ENCODE measurements at places on chromosomes 11 and 22.

DNA sequence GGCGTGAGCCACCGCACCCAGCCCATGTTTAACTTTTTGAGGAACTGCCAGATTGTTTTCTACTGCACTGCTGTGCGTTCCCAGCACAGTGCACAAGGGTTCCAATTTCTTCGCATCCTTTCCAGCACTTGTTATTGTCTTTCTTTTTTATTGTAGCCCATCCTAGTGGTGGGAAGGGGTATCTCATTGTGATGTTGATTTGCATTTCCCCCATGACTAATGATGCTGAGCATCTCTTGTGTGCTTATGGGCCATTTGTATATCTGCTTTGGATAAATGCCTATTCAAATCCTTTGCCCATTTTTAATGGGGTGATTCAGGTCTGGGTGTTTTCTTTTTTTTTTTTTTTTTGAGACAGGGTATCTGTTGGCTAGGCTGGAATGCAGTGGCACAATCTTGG, 36.6 kb upstream of the SYT7 start:
- no peak for DNase-seq

DNA sequence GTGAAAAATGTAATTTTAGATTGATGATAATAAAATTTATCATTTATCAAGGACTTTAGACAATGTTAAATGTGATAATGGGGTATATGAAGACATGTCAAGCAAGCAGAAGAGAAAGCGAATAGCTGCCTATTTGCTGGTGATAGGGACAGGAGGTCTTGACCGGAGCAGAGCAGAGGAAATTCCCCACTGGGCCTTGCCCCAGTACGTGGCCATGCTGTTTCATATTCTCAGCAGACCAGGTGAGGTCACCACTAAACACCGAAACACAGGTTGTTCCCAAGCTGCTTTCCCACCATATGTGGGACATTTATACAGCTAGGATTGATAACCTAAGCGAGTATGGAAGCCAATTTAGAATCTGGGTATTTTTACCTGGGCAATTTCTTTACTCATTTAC, 1629.6 kb downstream of the FAM181B start:
- DNase-seq: no peak

GRCh38 chr11:64865286-64866172, 12.9 kb downstream of the EHD1 start:
- no peak for DNase-seq

- DNase-seq: no peak
Measured at GRCh38 chr11:55501014-55501413, 53.3 kb upstream of the OR4C15 start.

DNA sequence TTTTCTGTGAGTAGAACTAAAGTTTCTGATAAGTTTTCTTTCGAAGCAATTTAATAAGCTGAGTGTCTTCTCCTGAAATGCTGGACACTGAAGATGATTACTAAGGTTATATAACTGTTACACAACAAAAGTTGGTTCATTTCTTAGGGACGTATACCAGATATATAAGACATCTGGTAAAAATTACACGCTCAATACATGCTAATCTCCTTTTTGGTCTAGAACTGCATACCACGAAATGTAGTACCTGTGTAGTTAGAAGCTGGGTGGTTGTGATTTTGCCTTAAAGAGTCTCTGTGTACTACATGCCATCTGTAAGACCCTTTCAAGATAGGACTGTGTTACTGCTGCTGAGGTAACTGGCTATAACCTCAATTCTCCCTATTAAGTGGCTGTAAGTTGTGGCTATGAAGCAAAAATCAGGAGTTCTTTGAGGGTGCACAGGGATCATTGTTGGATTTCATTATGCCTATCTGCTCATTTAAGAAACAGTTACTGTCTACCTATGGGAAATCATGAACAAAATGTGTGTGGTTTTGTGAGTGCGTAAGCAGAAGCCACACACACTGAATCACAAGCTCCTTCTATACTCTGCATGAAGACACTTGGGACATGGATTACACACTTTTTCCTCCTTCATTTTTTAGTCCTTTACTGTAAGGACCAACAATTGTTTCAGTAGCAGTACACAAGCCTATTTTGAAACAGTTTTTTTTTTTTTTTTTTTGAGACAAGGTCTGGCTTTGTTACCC, 195.9 kb downstream of the SWAP70 start:
- DNase-seq: no peak

DNA sequence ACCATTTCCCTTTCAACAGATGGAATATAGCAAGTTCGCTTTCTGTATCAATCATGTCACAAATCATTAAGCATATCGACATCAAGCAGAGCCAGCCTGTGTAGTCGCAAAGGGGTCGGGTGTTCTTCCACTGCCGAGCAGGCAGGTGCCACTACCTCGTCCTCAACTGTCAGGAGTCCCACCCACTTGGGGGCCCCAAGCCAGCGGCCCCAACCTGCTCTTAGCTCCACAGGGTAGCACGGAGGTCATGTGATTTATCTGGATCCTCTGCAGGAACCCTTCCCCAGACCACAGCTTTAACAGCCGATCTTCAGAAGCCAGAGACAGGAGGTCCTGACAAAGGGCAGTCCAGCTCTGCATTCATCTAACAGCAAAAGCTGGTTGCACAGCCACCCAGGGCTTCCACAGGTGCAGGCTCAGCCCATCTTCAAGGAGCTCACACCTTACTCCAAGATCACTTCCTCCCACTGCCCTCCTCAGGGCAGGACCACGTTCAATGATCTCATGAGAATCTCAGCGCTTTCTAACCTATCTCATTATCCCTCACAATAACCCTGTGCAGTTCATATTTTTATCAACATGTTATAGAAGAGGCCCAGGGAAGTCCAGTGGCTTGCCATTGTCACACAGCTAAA, 110.2 kb downstream of the TRIM29 start:
- DNase-seq: no peak

- DNase-seq: no peak
Measured at GRCh38 chr22:29251981-29252911, 15.5 kb downstream of the RHBDD3 start.

GRCh38 chr11:95764267-95764898, 25.2 kb downstream of the FAM76B start:
- no peak for DNase-seq

DNA sequence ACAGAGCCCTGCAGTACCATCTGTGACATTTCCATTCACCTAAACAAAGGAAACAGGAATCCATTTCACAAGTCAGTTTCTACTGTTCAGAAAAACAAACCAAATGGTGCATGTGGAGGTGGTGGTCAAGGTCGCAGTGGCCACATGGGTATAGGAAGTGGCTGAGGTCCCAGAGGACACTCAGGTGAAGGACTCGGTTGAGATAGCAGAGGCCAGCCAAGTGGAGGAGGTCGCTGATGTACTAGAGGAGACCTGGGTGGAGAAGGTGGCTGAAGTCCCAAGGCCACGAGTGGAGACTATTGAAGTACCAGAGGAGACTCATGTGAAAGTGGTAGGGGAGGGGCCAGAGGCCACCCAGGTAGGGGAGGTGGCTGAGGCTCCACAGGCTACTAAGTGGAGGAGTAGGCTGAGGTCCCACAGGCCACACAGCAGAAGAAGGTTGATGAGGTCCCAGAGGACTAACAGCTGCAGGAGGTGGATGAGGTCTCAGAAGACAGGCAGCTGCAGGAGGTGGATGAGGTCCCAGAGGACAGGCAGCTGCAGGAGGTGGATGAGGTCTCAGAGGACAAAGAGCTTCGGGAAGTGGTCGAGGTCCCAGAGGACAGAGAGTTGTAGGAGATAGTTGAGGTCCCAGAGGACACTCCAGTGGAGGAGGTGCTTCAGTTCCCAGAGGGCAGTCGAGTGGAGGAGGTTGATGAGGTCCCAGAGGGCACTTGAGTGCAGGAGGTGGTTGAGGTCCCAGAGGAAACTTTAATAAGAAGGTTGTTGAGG, 40.2 kb downstream of the ZNF195 start:
- DNase-seq: no peak

DNA sequence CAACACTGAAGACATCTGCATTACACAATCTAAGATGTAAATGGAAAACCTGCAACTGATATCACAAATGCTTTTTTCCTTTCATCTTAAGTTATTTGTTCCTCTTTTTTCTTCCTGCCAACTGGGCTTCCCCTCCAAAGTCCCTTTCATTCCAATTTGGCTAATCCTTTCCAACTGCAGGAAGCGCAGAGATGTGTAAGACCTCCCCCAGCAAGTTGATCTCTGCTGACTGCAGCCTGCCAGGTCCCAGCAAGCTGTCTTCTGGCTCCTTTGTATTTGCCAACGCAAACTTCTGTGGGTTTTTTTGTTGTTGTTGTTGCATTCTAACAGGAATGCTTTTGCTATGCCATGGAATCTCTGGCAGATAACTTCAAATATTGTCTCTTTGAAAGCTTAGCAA, 38.5 kb upstream of the LRRC4C start:
- no peak for DNase-seq

GRCh38 chr11:34926831-34927132, 10.4 kb downstream of the PDHX start:
- no peak for DNase-seq

DNA sequence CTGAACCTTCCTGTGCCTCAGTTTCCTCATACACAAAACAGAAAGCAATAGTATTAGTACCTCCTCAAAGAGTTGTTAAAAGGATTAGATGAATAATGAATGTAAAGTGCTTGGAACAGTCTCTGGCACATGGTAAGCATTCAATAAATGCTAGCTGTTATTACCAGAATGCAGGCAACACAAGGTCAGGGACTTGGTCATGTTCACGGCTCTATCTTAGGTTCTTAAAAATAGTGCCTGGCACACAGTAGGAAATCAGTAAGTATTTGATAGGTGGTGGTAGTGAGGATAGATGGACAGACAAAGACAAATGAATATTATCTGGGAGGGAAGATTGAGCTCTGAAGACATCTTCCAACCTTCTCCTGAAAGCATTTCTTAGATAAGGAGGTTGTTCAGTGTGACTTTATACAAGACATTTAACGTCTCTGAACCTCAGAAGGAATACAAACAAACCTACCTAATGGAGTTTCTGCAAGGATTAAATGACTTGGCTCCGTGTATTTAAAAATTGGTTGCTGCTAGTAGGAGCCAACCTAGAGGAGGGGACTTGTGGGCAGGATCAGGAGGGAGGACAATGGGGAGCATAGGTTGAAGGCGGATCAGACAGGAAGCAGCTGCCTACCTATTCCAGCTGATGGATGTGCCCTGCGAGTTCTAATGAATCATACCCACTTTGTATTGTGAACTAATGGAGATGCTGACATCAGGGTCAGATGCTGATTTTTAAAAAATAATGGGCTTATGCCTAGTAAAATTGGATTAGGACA, 94.1 kb downstream of the DBX1 start:
- DNase-seq: no peak
